ENCODE measurements at places on chromosomes 1 and 21. TPM values are rescaled to one million over a fixed set of nuclear protein-coding genes. Genes with fewer than 3 reads are reported as not detected.

The PAFAH2 gene
- 7.0 TPM for total RNA-seq

The GRHL3 gene
- not detected for total RNA-seq

The KIRREL1 gene
- 123 TPM for total RNA-seq

The INKA2 gene
- total RNA-seq = 1.1 TPM

The SLC9C2 gene
- not detected for total RNA-seq

The VHLL gene
- total RNA-seq = 0.23 TPM

The EXO5 gene
- total RNA-seq = 6.2 TPM

The ZBTB37 gene
- 4.7 TPM for total RNA-seq

The ACTL8 gene
- total RNA-seq = 0.47 TPM

The EFNA3 gene
- 0.90 TPM for total RNA-seq

The UBE2Q1 gene
- 50.7 TPM for total RNA-seq

The GNAT2 gene
- not detected for total RNA-seq

The SLAMF1 gene
- not detected for total RNA-seq

The PRELP gene
- total RNA-seq = 2.3 TPM

The CRNN gene
- total RNA-seq = not detected

The SEMA6C gene
- total RNA-seq = 1.4 TPM

The CFAP298 gene
- 19.8 TPM for total RNA-seq

The GPX7 gene
- 12.8 TPM for total RNA-seq

The IL19 gene
- not detected for total RNA-seq

The EYA3 gene
- 7.0 TPM for total RNA-seq

The RRAGC gene
- total RNA-seq = 14.6 TPM

The AMY1A gene
- not detected for total RNA-seq

The TMEM54 gene
- 55.1 TPM for total RNA-seq

The SPATA45 gene
- total RNA-seq = not detected

The KRTAP19-2 gene
- total RNA-seq = not detected

Measured in smooth muscle cell of the coronary artery (primary cell).